Gastroesophageal sphincter (tissue), 4 donors: ENCODE measurements at places on chromosomes 2 and 18.

DNA sequence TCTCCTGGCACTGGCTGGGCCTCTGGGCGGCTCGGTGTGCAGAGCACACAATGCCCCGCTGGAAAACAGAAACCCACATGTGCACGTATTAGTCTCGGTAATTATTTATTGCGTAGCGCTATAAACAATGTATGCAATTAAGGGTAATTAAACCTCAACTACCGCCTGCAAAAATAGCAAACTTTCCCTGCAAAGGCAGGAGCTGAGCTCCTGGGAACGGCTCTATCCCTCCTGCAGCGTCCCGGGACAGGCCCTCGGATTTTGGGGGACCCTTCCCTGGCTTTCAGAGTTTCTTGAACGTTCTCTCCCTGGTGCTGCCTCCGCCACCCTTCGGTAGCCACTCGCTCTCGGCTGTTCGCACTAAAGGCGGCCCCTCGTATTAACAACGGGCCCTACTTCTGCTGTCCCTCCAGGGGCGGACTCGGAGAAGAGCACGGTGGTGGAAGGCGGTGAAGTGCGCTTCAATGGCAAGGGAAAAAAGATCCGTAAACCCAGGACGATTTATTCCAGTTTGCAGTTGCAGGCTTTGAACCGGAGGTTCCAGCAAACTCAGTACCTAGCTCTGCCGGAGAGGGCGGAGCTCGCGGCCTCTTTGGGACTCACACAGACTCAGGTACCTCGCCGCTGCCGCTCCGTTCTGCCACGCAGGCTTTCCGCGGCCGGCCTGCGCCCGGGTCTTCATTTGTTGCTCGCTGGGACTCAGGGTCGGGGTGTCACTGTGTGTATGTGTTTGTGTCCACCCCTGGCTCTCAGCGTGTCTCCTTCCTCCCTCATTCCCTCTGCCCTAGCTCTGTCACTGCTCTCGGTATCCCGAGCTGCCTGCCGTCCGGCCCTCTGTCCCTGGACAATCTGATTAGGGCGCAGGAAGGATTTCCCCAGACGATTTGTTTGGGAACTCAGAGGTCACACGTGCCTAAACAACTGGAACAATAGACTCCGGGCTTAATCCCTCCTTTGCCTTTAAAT is 1.2 kb downstream of the DLX1 start:
- H3K36me3 ChIP-seq, result no peaks in the 10 kb centered on the region
- H3K4me1 ChIP-seq, result peaks cover 30% of the 10 kb centered on the region
- no peak overlapping the region for H3K27ac ChIP-seq
- peak overlapping the region; percentile 51 for H3K4me3 ChIP-seq
- no peak for ATAC-seq

DNA sequence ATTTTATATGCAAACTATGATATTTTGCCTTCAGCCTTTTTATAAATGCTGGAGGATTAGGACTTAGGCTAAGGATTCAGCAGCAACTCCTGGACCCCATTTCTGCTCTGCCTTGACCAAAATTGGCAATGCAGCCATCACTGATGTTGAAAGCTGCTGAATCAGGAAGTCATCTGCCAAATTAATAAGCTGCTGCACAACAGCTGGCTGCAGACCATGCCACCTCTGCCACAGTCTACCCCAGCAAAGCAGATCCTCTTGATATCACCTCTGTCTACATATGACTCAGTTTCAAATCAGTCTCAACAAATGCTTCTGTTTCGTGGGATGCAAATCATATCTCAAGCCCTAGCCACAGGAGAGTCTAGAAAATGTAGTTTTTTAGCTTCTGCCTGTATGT is 7.1 kb upstream of the SOS1 start:
- no peaks in the 10 kb centered on the region for H3K4me1 ChIP-seq
- no peaks in the 10 kb centered on the region for H3K36me3 ChIP-seq
- H3K27me3 ChIP-seq, result no peaks in the 10 kb centered on the region
- no peak overlapping the region for H3K4me3 ChIP-seq

DNA sequence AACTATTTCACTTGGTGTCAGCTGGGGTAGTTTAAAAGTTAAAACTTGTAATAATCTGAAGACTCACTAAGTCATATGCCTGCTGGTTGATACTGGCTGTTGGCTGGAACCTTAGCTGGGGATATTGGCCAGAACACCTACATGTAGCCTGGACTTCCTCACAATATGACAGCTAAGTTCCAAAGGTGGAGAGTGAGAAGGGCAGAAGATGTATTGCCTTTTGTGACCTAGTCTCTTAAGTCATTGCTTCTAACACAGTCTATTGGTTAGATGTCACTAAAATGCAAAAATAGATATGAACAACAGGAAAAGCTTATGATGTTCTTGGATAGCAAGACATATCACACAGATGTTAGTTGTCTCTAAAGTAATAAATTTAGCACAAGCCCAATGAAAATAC is 113.2 kb upstream of the CHAC2 start:
- peak; percentile 39 for ATAC-seq
- no peaks in the 10 kb centered on the region for H3K36me3 ChIP-seq
- H3K27ac ChIP-seq, result no peak overlapping the region
- H3K27me3 ChIP-seq, result no peaks in the 10 kb centered on the region
- no peaks in the 10 kb centered on the region for H3K4me1 ChIP-seq

DNA sequence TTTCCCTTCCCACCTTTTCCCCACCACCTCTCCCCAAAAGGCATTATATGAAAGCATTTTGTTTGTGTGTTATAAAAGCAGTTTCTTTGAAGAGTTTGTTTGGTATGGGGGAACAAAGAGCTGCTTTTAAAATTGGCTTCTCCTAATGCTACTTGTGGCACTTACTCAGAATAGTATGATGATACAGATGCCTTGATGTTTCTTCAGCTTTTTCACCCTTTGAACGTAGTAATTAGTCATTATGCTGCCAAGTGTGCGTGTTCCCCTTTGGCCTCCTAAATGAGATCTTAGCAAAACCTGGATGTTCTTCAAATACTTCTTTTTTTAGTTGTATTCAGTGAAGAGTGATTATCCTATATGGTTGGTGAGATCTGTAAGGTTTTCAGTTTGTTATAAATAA is 183.4 kb downstream of the PTGR3 start:
- no peak overlapping the region for H3K27ac ChIP-seq
- H3K4me1 ChIP-seq, result no peaks in the 10 kb centered on the region
- no peak for ATAC-seq
- H3K4me3 ChIP-seq, result no peak overlapping the region

GRCh38 chr2:98608962-98609604 is 694 bp downstream of the UNC50 start:
- H3K36me3 ChIP-seq, result peaks cover 40% of the 10 kb centered on the region
- peak overlapping the region; percentile 99 for H3K4me3 ChIP-seq
- no peaks in the 10 kb centered on the region for H3K27me3 ChIP-seq
- no peak for ATAC-seq
- H3K4me1 ChIP-seq, result peaks cover 14% of the 10 kb centered on the region

DNA sequence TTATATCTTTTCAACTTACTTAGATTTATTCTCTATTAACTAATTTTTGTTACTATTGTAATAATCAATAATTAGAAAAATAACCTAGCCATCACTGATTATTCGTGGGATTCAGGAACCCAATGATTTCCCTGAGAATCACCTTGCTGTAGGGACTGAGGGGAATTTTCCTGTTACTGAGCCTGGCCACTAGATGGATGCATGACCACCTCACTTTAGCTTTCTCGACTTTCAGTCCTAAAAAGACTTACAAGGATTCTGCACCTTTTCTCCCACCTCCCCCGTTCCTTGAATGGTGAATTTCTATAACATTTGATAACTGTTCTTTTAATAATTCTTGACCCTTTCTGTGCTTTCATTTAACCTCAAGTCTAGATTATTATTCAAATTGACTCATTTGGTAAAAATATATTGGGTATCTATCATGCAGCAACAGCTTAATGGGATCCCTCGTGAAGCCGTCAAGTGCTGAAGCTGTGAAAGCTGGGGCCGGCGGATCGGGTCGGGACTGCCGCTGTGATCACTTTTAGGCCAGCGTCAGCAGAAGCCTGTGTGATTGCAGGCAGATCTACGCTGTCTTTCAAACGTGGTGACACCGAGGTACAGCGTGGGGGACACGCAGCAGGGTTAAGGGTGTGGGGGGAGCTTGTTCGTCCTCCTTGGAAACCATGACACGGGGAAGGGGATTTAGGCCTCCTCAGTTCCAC is 38.8 kb upstream of the TMEM18 start:
- H3K27me3 ChIP-seq, result peaks cover 31% of the 10 kb centered on the region
- no peaks in the 10 kb centered on the region for H3K36me3 ChIP-seq
- no peak for ATAC-seq

DNA sequence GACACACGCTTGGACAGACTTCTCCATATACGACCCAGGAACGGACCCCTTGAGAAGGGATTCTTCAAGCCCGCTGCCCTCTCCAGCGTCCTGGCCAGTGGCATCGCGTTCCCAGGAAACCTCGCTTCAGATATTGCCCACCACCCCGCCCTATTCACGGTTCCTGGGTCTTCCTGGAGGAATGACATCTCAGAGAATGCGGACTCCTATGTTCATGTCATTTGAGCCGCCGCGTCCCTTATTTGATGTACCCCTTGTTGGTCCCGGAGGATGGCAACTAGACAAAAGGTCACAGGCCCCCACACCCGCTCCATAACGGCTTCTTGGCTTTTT is 588 bp upstream of the CCDC93 start:
- peaks cover 31% of the 10 kb centered on the region for H3K4me1 ChIP-seq
- H3K27ac ChIP-seq, result peak overlapping the region; percentile 90
- H3K36me3 ChIP-seq, result no peaks in the 10 kb centered on the region
- peak overlapping the region; percentile 95 for H3K4me3 ChIP-seq
- no peak for ATAC-seq
- H3K27me3 ChIP-seq, result no peaks in the 10 kb centered on the region

- ATAC-seq, result peak; percentile 40
- H3K4me3 ChIP-seq, result peak overlapping the region; percentile 79
- H3K4me1 ChIP-seq, result peaks cover 58% of the 10 kb centered on the region
- H3K27me3 ChIP-seq, result no peaks in the 10 kb centered on the region
These were observed 231.6 kb upstream of the SMAD2 start for GRCh38 chr18:48161911-48162698.

GRCh38 chr2:97952357-97952756 is 43.4 kb downstream of the TMEM131 start:
- H3K27ac ChIP-seq, result no peak overlapping the region
- H3K36me3 ChIP-seq, result no peaks in the 10 kb centered on the region
- no peaks in the 10 kb centered on the region for H3K27me3 ChIP-seq
- ATAC-seq, result no peak
- H3K4me3 ChIP-seq, result no peak overlapping the region
- H3K4me1 ChIP-seq, result peaks cover 6% of the 10 kb centered on the region

DNA sequence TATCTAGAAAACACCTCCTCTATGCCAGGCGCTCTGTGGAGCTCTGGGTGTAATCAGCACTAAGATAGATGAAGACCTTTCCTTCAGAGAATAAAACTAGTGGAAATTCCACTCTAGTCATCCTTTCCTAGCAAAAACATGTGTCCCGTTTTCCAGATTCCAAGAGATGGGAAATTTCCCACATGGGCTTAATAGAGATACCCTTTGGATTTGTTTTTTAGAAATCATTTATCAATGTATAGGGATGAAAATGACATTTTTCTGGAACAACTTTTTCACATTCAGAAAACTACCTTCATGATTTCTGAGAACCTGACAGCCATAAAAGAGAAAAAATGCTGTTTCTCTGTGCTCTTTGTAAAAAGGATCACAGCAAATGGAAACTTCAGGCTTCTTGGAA is 152.1 kb downstream of the NCKAP5 start:
- H3K27ac ChIP-seq, result no peak overlapping the region
- no peaks in the 10 kb centered on the region for H3K36me3 ChIP-seq
- no peak overlapping the region for H3K4me3 ChIP-seq
- H3K27me3 ChIP-seq, result no peaks in the 10 kb centered on the region
- no peak for ATAC-seq

DNA sequence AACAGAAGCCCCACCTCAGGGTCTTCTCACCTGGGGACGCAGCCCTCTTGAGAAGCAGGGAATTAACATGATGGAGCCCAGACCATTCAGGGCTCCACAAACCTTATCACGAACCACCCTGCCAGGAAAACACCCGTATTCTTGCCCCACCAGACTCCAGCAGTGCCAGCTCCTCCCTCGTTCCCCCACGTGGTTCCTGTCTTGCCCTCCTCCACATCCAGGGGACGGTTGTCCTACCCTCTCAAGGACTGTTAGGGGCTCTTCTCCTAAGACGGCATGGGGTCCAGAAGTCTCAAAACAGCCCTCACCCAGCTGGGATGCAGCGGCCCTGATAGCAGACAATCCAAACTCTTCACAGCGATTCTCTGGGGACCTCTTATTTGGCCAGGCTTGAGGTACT is 372.2 kb upstream of the HS6ST1 start:
- no peak overlapping the region for H3K27ac ChIP-seq
- H3K4me3 ChIP-seq, result no peak overlapping the region
- no peak for ATAC-seq
- no peaks in the 10 kb centered on the region for H3K4me1 ChIP-seq

DNA sequence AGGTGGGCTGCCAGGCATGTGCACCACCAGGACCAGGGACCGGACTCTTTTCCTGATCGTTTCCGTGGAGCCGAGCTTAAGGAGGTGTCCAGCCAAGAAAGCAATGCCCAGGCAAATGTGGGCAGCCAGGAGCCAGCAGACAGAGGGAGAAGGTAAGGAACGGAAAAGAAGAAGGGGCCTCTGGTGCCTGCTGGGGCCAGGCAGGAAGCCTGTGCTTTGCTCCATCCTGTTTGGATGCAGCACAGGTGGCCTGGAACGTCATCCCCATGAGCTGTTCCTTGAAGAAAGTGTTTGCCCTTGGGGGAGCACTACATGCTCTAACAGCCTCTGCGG is 33.9 kb downstream of the CNGA3 start:
- H3K4me1 ChIP-seq, result peaks cover 7% of the 10 kb centered on the region
- ATAC-seq, result no peak
- no peak overlapping the region for H3K27ac ChIP-seq

DNA sequence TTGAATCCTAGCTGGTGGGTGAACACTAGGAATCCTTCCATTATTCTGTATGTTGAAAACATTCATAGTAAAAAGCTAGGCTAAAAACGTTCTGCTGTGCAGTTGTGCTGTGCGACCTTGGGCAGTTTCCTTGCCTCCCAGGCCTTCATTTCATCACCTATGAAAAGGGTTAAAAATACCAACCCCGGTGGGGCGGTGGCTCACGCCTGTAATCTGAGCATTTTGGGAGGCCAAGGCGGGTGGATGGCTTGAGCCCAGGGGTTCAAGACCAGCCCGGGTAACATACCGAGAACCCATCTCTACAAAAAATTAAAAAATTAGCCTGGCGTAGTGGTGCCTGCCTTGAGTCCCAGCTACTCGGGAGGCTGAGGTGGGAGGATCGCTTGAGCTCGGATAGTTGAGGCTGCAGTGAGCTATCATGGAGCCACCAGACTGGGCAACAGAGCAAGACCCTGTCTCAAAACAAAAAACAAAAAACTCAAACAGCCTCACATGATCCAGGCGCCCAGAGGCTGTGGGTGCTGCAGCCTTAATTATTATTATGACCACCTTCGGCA is 2.9 kb upstream of the RRM2 start:
- no peak overlapping the region for H3K27ac ChIP-seq
- no peaks in the 10 kb centered on the region for H3K36me3 ChIP-seq
- ATAC-seq, result no peak
- peaks cover 26% of the 10 kb centered on the region for H3K27me3 ChIP-seq
- H3K4me1 ChIP-seq, result peaks cover 14% of the 10 kb centered on the region

DNA sequence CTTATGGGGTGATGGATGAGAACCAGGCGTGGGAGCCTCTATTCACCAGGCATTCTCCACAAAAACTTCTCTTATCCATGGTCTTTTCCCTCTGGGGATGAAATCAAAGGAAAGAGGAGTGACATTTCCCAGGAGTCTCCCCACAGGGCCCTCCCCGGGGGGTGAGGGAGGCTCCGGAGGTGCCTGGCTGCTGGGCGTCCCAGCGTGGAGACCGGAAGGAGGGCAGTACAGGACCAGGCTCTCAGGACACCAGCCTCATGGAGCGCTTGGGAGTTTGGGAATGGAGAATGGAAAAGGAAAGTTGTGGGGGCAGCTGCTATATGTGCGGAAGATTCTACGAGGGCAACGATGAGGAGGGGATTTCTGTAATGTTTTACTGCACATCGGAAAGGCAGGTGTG is 22.1 kb downstream of the CIB4 start:
- ATAC-seq, result no peak
- no peaks in the 10 kb centered on the region for H3K36me3 ChIP-seq
- peaks cover 7% of the 10 kb centered on the region for H3K27me3 ChIP-seq
- no peak overlapping the region for H3K27ac ChIP-seq
- H3K4me3 ChIP-seq, result no peak overlapping the region
